WTC11 (cell line): ENCODE measurements at places on chromosomes 3 and 15.
A peak's percentile ranks its signal among the peaks of the same experiment; 100 is the strongest.

GRCh38 chr15:67531379-67531914, 10.5 kb downstream of the C15orf61 start:
- no peak for DNase-seq

GRCh38 chr3:27714692-27715453, 7.2 kb downstream of the EOMES start:
- DNase-seq: peak; percentile 69

DNA sequence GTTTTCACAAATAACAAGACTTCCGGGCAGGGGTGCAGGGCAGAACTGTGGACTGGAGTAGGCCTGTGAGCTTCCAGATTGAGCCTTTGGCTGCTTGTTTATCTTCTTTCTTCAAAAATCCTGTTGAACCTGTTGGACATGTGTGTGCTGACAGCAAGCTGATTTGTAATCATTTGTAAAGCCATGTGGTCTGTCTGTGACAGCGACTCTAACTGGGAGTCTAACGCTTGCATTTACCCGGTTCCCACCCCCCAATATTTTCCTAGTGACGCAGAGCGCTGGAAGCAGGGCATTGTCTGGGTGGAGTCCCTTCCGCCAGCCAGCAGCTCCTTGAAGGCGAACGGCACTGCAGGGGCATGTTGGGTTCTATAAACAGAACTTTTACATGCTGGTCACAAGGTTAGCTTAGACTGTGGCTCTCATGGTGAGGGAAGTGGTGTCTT, 85.7 kb upstream of the MYZAP start:
- DNase-seq: no peak

GRCh38 chr15:80605591-80606150, 89.4 kb upstream of the ABHD17C start:
- no peak for DNase-seq

DNA sequence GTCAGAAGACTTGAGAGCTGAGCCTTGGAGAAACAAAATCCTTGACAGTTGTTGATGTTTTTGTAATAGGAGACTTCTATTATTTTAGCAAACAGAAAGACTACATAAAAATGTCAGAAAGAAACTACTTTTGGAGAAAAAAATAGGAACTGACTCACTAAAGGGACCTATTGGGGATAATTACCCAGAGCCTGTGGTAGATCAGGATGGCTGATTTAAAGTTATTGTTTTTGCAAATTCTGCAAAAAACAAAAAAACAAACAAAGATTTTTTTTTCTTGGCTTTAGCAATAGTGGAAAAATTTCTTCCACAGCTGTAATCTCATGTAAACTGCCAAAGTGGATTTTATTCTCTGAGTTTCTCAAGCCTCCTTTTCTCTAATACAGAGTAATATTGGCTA, 101.5 kb upstream of the SATB1 start:
- no peak for DNase-seq

DNA sequence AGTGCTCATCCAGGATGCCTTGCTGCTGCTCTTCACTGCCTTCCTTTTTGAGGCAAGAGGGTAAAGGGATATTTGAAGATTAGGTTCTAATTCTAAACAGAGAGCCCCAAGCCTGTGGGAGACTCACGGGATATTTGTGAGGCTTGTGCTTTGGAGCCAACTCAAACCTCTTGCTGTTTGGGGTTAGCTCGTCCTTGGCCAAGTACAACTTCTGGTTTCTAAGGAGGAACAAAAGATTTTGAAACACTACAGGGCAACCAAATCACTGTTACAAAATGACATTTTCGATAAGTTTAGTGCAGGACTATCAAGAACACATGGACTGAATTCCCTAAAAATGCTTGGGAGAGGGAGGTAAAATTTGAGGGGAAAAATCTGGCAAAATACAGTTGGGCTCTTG, 190.2 kb downstream of the RORA start:
- no peak for DNase-seq

- no peak for DNase-seq
These were observed 366 bp downstream of the TM6SF1 start for GRCh38 chr15:83107841-83108181.

- no peak for DNase-seq
These were observed 85.7 kb downstream of the CRYGS start for GRCh38 chr3:186458306-186459107.

GRCh38 chr3:187594272-187594671, 75.9 kb downstream of the SST start:
- no peak for DNase-seq

- DNase-seq: no peak
These were observed 17.9 kb upstream of the POLG start for GRCh38 chr15:89352476-89352875.

DNA sequence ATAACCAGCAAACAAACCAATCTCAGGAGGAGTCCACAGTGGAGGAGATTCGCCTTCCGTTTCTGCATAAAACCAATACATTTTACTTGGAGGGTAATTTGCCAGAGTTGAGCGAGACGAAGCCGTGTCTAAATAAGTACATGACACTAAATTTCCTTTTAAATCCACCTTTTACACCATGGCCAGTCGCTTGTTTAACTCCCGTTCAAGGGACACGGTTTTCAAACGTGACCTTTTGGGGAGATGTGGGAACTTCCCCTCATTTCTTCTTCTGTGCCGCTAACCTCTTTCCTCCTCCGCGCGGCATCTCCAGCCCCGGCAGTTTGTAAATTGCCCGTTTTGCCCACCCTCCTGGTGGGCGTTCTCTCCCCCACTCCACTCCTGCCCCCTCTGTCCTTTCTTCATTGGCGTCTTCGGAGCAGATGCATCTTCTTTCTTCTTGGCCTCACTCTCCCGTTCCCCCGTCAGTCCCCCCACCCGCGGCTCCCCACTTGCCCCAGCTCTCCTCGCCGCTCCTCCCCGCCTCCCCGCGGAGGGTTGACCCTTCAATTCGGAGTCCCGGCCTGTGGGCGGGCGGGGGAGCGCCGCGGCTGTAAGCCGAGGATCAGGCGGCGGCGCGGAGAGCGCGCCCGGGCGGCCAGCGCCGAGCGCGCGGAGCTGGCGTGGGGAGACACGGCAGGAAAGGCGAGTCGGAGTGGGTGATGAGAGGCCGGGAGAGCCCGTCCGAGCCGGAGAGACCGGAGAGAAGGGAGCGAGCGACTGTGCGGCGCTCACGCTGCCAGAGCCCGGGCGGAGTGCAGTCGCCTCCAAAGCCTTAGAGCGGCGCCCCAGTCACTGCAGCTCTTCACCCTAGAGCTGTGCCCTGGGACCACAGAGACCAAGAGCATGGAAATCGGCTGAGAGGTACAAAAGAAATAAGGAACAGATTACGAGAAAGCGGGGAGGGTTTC, at the start of gene NLGN1:
Gene NLGN1 (plus strand): TSS at position 584 of the 950 bp plus-strand sequence.
- DNase-seq: peak; percentile 75

GRCh38 chr15:35306361-35306981, 221.4 kb upstream of the NANOGP8 start:
- DNase-seq: no peak

- no peak for DNase-seq
These were observed 7.8 kb downstream of the SCAMP2 start for GRCh38 chr15:74865316-74865715.

GRCh38 chr3:195458316-195458717, 15.5 kb upstream of the ACAP2 start:
- DNase-seq: no peak

- DNase-seq: no peak
These were observed 18.7 kb downstream of the ABTB1 start for GRCh38 chr3:127691489-127691888.

DNA sequence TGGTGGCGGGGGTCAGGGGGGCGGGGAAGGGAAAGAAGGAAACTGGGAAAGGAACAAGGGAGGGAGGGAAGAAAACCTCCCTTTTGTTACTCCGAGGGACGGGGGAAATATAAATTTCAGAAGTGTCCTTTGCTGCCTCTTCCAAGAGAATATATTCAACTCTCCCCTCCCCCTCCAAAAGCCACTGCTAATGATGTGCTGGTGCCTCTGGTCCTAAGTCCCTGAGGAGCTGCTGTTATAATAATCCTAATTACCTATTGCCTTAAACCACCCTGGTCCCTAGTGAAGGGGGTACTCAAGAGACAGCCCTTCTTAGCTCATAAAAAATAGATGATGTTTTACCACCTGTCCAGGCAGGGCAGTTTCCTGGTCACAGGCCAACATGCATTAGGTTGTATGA, 118.3 kb upstream of the TRIM42 start:
- DNase-seq: no peak

- no peak for DNase-seq
These were observed 95.8 kb downstream of the ARNT2 start for GRCh38 chr15:80500021-80500420.

DNA sequence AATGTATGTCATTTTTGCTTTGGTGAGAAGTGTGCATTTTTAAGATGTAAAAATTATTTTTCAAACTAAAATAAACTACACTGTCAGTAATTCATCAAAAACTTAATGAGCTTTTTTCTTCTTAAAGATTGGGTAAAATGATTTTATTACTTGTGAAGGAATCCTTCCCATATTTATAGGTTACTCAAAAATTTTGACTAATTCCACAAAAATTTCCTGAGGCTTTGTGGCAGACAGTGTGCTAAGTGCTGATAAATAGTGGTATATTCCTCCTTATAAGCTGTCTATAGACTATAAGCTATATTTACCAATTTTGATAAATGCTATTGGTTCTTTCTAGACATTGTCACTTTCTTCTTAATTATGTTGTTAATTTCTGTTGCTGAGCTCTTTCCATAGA, 284.5 kb upstream of the SEMA6D start:
- no peak for DNase-seq

DNA sequence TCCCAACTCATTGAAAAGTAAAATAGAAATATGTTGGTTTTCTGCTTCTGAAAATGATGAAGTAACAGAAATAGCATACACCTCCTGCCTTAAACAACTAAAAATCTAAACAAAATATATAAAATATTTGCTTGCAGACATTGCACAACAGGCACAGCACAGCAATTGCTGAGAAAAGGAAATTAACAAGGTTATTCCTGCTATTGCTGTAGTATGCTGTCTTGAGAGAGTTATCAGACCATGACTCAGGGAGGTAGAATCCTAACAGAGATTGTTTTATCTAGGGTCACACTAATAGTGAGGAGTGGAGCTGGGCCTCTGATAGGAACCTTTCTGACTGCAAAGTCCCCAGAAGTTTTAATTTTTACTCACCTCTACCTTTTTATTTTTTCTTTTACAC, 72.6 kb downstream of the ZBTB20 start:
- no peak for DNase-seq

DNA sequence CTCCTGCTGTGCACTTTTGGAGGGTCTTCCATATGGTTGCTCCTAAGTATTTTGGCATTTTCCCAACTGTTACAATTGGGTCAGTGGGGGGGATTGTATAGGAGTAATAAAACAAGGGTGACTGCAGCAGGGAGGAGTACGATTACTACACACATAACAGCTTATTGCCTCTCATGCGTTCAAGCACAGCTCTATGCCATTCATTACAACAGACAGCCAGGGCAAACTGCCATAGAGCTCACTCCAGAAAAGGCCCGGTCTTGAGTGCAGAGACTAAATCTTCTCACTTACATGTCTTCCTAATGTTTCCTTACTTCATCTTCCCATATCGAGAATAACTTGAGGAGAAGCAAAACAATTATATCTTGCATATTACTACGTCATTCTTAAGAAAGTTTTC, 1.4 kb upstream of the CHMP2B start:
- no peak for DNase-seq
